RCC 7860 (cell line): ENCODE measurements at places on chromosomes 2 and 18.

DNA sequence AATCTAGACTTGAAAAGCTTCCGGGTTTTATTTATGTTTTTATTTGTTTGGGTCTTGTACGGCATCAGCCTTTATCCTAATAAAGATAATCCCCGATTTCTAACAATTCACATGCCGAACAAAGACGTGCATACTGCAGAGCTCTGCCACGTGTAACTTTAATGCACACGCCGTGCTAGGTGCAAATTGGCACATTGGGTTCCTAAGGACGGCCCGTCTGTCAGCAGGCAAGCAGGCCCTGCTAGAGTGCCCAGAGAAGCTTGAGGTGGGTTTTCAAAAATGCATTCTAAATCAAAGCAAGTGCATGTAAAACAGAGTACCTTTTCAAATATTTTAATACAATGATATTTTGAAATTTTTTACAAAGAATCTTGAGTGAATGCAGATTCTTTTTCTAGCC is 806.4 kb upstream of the POU3F3 start:
- no peak for DNase-seq

DNA sequence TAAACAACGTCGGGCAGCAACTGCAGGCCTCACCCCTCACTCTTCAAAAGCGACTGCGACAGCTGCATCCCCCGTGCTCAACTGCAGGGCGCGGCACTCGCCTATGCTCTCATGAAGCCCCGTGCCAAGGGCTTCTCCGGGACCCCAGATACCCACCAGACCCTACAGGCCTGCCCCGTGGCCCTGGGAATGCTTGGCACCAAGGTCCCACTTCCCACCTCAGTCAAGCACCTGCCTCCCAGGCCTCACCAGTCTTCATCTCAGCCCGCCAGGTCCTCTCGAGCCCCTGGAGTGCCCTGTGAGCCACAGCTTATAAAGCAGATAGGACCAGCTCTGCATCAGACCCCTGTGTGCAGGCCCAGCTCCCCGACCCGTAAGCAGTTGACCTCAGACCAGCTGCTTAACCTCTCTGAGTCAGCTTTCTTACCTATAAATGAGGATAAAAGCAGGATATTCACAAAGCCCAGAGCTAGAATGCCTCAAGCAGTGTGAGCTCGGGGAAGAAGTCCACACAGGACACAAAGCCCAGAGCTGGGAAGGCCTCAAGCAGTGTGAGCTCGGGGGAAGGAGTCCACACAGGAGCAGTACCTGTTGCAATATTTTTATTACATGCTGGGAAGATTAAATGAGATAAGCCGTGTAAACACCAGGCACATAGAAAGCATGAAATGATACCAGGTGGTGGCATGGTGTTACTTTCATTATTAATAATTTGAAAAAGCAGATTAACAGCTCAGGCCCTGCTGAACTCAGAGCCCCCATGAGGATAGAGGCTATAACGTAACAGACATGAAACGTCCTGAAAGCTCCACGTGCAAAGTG is 96.9 kb downstream of the HDAC4 start:
- no peak for DNase-seq

DNA sequence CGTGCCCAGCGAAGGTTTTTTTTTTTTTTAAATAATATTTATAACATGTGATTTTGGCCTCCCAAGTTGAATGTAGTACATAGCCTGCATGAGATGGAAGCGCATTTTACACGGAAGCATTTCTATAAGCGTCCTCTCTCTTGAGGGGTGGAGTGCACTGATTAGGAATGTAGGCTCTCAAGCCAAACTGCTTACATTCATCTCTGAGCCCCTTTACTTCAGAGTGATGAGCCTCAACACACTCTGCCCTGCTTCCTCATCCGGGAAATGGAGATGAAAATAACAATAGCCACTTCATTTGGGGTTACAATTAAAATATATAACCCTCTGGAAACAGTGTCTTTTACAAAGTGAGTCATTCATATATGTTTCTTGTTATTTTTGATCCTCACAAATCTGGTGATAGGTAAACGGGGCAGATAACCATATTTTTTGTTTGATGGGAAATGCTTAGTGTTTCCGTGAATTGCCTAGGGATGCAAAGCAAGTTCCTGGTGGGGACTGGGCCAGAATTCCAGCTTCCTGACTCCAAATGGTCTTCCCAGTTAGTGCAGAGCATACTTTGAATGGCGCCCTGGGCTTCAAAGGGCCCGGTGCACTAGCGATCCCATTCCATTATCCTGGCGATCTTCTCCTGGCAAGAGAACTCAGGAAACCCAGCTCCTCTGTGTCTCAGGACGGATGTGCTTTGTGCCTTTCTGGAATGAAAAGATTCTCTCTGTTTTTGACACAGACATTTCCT is 124.3 kb downstream of the PIEZO2 start:
- no peak for DNase-seq

DNA sequence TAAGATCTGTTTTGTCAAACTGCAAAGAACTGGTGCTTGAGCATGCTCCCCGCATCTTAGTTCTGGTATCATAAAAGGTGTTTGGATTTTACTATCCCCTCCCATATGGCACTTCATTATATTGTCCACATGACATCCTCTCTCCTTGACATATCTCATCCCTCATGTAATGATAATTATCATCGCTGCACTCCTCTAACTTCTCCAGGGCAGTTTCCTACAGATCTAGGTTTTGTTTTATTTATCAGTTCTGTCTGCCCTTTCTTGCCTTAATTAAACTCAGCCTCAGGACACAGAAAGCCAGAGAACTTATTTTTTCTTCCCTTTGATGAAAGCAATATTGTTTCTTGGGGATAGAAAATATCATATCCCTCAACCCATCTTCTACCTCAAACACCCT is 129.6 kb upstream of the DDX18 start:
- DNase-seq = no peak

GRCh38 chr18:49728542-49728941 is 84.8 kb downstream of the ACAA2 start:
- no peak for DNase-seq

- peak; percentile 41 for DNase-seq
Measured at GRCh38 chr18:34709104-34709503, 994 bp upstream of the DTNA start.

GRCh38 chr2:237901932-237902850 is 42.8 kb downstream of the RAMP1 start:
- no peak for DNase-seq

- no peak for DNase-seq
Measured at GRCh38 chr2:119715409-119716283, 36.6 kb downstream of the TMEM177 start.

DNA sequence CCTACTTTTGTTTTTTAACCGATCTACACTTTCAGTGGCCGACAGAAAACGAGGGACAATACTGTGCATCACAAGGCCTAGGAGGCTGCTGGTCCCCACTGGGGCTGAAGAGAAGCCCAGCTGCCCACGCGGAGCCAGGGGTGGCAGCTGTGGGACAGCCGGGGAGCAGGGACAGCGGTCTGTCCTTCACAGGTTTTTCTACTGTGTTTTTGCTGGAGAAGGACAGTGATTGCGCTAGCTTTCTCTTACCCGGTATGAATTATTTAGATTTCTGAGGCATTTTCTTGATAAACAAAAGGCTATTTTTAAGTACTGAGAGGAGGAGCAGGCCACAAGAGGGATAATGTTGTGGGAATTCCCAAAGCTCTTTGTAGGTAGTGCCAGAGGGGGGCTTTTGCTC is 219.8 kb downstream of the ATAD2B start:
- DNase-seq = no peak

- DNase-seq = no peak
Measured at GRCh38 chr18:5900262-5900661, 4.9 kb upstream of the TMEM200C start.

GRCh38 chr2:133378386-133378785 is 189.9 kb downstream of the NCKAP5 start:
- no peak for DNase-seq

GRCh38 chr2:73008766-73009135 is 62.8 kb downstream of the SFXN5 start:
- DNase-seq = no peak

GRCh38 chr2:99420751-99421299 is 69.0 kb downstream of the REV1 start:
- DNase-seq = no peak

GRCh38 chr2:16104315-16104948 is 164.1 kb downstream of the MYCN start:
- DNase-seq = no peak

DNA sequence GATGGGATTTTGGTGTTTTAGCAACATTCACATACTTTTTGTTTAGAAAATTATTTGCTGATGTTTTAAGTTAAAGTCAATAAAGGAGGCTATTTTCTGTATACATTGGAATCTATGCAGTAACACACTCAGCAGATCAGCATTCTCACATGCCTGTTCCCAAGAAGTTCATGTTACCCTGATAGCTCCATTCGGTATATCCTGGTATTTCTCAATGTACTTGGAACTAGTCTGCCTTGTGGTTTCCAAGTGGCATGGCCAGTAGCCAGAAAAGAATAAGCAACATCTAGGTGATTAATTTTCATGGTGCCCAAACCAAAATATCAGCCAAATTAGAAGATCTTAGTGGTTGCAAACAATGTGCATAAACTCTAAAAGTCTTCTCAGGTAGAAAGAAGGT is 5.2 kb upstream of the NCAPH start:
- DNase-seq = no peak

- DNase-seq = no peak
Measured at GRCh38 chr2:85475799-85476490, 57.4 kb downstream of the SH2D6 start.

GRCh38 chr2:174554529-174555150 is 43.0 kb downstream of the WIPF1 start:
- DNase-seq = no peak

DNA sequence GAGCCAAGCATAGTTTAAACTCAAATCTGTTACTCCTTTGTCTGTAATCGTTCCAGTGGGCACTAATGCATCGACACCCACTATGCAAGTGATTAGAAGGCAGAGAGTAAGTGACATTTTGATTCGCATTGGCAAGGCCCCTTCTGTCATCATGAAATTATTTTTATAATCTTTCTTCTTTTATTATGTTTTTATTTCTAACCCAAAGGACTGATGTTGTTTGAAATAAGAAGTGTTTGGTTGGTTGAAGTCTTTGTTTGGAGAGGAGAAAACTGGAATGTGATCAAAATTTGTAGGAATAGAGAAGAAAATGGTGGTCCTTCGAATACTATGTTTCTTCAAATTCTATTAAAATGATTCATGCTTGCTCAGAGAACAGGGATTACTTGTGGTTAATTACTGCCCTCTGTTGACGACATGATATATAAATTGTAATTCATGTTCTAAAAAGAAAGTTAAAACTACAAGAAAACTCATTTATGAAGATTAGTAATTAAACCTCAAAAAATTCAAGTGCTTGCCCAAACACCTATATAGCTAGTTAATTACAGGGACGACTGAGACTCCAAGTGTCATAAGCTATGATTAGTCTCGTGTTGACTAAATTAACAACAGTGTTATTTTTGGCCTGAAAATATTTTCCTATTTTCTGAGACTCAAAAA is 26.4 kb upstream of the TFPI start:
- peak; percentile 62 for DNase-seq

DNA sequence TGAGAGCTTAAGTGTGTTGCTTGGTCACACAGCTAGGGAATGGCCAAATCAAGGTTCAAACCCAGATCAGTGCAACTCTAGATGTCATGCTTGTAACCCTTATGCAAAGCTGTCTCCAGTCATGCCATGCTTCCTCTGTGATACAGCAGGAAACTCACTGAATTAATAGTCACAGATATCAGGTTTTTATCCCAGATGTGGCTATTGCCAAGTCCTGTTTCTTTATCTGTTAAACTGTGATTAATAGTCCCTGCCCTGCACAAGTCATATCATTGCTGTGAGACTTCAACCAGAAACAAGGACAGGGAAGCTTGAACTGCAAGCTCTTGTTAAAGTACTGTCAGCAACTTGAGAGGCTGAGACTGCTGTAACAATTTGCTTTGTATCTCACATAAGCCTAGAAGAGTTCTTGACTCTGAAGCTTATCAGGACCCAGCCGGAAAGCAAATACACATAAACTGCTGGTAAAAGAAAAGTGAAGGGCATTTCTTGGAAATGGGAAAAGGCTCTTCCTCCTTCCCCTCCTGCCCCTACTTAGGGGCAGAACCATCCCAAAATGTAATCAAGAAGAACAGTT is 609.0 kb downstream of the DCC start:
- DNase-seq = no peak

DNA sequence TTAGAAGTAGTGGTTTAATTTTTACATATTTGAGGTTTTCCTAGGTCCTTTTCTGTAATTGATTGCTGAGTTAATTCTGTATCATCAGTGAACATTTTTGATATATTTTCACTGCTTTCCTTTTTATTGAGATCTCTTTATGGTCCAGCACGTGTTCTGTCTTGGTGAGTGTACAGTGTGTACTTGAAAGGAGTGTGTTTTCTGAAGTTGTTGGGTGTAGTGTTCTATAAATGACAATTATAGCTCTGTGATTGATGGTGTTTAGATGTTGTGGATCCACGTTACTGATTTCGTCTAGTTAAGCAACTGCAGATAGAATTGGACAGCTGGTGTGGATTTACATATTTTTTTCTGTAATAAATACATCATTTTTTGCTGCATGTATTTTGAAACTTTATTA is 32.7 kb downstream of the AGFG1 start:
- DNase-seq = no peak

- no peak for DNase-seq
Measured at GRCh38 chr2:189328848-189329245, 112.4 kb upstream of the WDR75 start.

DNA sequence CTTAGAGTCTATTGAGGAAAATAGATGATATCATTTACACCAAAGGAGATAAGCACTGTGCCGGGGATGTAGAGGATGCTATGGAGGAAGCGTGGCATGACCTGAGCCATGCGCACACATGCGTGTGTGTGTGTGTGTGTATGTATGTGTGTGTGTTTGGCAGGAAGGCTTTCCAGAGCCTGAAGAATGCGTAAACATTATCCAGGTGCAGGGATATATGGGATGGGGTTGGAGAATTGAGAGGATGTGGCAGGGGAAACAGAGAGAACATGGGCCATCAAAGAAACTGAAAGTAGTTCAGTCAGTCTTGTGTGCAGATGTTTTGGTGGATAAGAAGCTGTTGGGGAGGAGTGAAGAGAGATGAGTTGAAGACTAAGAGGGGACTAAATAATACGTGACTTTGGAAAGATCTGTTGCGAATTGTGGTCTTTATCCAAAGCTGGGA is 9.3 kb upstream of the STAT1 start:
- DNase-seq = no peak

DNA sequence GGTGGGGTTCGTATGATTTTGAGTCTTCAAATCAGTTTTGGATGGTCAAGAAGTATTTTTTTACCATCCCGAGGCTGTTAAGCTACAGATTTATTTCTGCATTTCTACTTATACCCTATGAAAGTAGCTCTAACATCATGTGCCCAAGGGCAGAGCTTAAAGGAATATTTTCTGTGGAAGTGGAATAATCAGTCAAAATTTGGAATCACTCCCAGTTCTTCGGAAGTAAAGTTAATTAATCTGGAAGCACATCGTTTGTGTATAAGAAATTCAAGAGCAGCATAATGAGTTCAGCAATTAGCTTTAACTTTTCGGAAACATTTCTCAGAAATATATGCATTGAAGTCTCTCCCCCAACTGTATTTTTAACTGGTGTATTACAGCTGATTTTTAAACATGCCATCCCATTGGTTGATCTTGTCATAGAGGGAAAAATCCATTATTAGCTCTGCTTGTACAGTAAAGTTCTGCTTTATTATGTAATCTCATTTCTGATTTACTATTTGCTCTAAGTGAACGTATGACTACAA is 510.1 kb downstream of the DCC start:
- DNase-seq = no peak

- DNase-seq = no peak
Measured at GRCh38 chr2:25336383-25336841, 5.3 kb downstream of the DNMT3A start.
